ENCODE measurements at places on chromosomes 13 and 19.

DNA sequence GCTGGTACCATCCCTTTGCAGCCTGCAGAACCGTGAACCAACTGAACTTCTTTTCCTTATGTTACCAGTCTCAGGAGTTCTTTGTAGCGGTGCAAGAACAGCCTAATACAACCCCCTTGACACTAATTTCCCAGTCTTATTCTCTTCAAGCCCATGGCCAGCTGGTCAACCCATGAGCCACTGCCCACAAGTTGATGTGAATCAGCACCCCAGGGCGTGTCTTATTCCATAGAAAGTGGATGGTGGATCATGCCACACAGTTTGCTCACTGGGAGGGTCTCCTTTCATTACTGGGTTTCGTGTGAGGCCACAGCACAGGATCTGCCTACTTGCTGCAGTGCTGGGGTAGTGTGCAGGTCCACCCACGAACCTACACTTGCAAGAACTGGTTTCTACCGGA lies 27.0 kb downstream of the TEX29 start:
- no peak for DNase-seq

DNA sequence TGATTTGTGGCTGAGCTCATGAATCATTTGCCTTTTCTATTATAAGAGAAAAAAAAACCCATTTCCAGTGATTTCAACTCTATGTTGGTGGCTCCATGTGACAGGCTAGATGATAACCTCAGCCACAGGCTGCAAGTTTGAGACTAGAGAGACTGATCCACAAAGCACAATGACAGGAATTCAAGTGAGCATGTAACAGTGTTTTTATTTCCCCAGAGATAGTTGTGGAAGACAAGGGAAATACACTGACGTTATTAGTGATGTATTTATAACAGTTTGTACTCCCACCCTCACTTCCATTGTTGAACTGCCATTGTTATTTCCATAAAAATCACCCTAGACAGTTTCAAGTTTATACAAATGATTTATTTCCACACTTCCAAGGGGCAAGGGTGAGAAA lies 27.9 kb upstream of the EDNRB start:
- no peak for DNase-seq

GRCh38 chr19:54691582-54692297 lies 29.0 kb downstream of the LILRB4 start:
- no peak for DNase-seq

GRCh38 chr13:75415694-75416093 lies 66.3 kb downstream of the TBC1D4 start:
- no peak for DNase-seq

- DNase-seq = no peak
Observed at GRCh38 chr13:78323040-78323439, 280.3 kb downstream of the POU4F1 start.

- DNase-seq = no peak
Observed at GRCh38 chr13:99314640-99315176, 7.5 kb upstream of the GPR183 start.

DNA sequence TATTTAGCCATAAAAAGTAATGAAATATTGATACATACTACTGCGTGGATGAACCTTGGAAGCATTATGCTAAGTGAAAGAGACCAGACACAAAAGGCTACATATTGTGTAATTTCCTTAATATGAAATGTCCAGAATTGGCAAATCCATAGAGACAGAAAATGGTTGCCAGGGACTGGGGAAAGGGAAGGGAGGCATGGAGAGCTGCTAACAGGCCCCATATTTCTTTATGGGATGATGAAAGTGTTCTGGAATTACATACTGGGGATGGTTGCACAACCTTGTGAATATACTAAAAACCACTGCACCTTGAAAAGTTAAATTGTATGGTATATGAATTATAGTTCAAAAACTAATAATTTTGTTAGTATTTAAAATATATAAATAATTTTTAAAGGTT lies 3.6 kb downstream of the IFT88 start:
- no peak for DNase-seq

DNA sequence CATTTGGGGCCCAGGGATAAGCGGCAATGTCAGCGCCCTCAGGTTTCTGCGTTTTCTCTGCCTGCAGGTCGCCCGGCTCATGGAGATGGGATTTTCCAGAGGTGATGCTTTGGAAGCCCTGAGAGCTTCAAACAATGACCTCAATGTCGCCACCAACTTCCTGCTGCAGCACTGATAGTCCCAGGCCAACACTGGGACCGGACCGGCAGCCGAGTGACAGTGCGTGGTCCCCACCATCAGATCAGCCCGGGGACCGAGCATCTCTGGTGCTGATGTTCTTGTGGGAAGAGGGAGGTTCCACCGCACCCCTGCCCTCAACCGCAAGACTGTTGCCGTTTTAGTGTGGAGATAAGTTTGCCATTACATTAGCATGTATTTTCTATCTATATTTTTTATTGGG lies 78.0 kb upstream of the GPR183 start:
- DNase-seq = no peak

GRCh38 chr13:113557013-113557412 lies 27.5 kb upstream of the TFDP1 start:
- DNase-seq = no peak

- peak; percentile 86 for DNase-seq
Observed at GRCh38 chr19:13781547-13781946, 7.3 kb downstream of the C19orf53 start.

- DNase-seq = no peak
Observed at GRCh38 chr13:30496147-30496546, 30.4 kb upstream of the HMGB1 start.

GRCh38 chr13:77360032-77360685 lies 33.3 kb upstream of the MYCBP2 start:
- no peak for DNase-seq

- no peak for DNase-seq
Observed at GRCh38 chr13:101942535-101943157, 459.2 kb downstream of the FGF14 start.

- DNase-seq = no peak
Observed at GRCh38 chr13:23377579-23377978, 55.9 kb downstream of the SACS start.

DNA sequence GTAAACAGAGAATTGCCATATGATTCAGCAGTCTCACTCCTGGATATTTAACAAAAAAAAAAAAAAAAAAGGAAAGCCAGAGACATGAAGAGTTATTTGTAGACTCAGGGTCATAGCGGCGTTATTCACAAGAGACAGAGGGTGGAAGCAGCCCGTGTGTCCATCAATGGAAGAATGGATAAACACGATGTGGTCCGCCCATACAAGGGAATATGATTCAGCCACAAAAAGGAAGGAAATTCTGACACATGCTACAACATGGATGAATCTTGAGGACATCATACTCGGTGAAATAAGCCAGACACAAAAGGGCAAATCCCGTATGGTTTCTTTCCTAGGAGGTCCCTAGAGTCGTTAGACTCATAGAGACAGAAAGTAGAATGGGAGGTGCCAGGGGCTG lies 14.8 kb downstream of the ACSBG2 start:
- no peak for DNase-seq

GRCh38 chr19:11196406-11197287 lies 698 bp downstream of the KANK2 start:
- no peak for DNase-seq

Data from NCI-H2171 (cell line).